ENCODE measurements at places on chromosomes 5 and 9. TPM values are rescaled to one million over a fixed set of nuclear protein-coding genes. Genes with fewer than 3 reads are reported as not detected.

The SNCAIP gene
- total RNA-seq = 1.2 TPM

The PCDHGC4 gene
- 3.0 TPM for total RNA-seq

The NUP155 gene
- 10.7 TPM for total RNA-seq

The DNAH5 gene
- 0.27 TPM for total RNA-seq

The KCNV2 gene
- not detected for total RNA-seq

The DPM2 gene
- 9.9 TPM for total RNA-seq

The ANKRD55 gene
- total RNA-seq = not detected

The TAL2 gene
- 0.59 TPM for total RNA-seq

The CMYA5 gene
- 917 TPM for total RNA-seq

The PCDHGB6 gene
- total RNA-seq = 6.2 TPM

The SPINK1 gene
- total RNA-seq = not detected

The UBTD2 gene
- 8.6 TPM for total RNA-seq

The COL23A1 gene
- 18.8 TPM for total RNA-seq

The PCA3 gene
- not detected for total RNA-seq

The AQP7 gene
- 155 TPM for total RNA-seq

DNA sequence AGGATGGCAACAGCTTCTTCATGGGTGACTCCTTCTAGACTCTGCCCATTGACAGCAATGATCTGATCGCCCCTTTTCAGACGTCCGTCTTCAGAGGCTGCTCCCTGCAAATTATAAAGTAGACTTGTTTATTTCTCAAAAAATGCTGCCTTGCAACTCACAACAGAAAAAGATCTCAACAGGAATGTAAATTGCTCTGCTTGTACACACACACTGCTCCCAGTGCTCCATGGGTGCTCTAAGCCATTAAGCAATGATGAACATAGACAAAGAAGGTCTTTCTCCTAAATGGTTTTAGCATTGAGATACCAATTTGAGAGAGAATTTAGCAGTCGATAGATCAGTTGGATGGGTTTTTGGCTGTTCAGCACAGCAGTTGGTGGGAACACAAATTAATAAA lies 172.5 kb downstream of the MPDZ start:
- no peak for DNase-seq

DNA sequence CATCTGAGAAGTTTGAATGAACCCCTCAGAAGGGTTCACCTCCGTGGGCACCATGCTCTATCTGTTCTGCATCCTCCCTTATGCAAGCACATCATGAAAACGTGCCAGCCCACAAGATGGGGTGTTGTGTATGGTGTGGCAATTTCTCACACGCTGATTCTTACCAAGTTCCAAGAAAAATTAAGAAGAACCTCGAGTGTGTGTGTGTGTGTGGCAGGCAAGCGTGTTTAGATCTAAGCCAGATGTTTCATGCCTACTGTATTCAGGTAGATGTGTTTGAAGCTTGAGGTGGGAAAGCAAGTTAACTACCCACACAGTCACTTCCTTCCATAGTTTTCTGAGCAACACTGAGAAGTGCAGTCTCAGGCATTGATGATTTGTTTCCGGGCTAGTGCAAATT lies 77.7 kb upstream of the GNA14 start:
- DNase-seq = no peak

GRCh38 chr9:111839987-111840386 lies 45.2 kb upstream of the SHOC1 start:
- no peak for DNase-seq

DNA sequence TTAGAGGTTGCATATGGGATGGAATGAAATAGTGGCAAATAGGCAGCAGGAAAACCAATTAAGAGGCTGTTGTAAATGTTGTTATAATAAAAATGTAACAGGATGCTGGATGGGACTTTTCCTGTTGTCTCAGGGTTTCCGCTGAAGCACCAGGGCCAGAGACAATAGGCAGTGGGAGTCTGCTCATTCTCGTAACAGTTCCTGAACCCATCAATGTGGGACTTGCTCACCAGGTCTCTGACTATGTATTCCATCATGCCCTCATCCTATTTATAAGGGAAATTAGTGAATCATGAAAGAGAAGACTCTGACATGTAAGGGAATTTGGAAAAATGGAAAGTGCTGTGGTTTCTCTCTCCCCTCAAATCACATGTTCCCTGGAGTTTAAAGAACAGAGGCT lies 23.5 kb upstream of the SSBP2 start:
- no peak for DNase-seq

DNA sequence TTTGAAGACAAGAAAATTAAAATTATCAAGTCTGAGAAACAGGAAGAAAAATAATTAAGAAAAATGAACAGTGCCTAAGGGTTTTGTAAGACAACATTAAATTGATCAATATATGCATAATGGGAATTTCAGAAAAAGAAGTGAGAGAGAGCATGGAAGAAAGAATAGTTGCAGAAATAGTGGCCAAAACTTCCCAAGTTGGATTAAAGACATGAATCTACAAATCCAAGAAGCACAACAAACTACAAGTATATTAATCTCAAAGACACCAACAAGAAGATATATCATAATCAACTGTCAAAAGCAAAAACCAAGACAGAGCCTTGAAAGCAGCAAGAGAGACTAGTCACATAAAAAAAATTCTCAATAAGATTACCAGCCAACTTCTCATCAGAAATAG lies 488.0 kb downstream of the RASEF start:
- no peak for DNase-seq

DNA sequence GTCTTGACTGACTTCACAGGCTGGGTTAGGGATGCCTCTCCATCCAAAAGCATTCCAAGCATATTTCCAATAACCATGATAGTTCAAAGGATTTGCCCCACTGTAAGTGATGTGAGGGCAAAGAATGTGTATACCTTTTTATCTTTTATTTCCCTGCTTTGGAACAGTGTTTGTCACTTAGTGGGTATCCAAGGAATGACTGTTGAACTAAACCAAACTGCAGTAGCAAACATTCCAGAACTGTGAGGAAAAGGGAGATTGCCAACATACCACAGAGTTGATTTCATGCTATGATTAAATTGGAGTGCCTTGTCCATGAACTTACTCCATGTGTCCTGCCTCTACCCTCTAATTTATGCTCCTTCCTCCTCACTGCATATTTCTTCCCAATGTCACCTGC lies 400.0 kb downstream of the KIAA0825 start:
- no peak for DNase-seq

DNA sequence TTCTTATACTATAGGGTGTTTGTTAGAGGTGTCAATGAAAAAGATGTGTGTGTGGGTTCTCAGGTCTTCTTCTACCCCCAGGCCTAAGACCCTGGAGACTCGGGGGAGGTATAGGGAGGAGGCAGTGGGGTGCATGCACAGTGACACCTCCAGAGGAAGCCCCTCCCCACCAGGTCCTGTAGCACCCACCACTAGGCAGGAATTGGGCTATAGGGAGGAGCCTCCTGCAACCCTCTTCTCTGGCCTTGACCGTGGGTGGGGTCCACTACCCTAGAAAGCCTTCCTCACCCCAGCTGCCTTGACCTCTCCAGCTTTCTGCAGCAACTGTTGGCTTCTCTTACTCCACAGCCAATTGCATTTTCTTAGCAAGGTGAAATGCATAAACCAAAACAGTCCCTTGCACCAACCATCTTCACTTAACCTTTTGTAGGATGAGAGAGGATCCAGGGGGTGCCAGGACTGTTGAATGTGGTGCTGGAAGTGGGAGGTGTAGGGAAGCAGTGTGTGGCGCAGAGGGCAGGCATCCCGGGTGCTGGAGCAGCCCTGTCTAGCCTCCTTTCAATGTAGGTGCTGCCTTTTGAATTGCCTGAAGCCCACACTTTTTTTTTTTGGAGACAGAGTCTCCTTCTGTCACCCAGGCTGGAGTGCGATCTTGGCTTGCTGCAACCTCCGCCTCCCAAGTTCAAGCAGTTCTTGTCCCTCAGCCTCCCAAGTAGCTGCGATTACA lies 128.5 kb downstream of the RGS3 start:
- no peak for DNase-seq

DNA sequence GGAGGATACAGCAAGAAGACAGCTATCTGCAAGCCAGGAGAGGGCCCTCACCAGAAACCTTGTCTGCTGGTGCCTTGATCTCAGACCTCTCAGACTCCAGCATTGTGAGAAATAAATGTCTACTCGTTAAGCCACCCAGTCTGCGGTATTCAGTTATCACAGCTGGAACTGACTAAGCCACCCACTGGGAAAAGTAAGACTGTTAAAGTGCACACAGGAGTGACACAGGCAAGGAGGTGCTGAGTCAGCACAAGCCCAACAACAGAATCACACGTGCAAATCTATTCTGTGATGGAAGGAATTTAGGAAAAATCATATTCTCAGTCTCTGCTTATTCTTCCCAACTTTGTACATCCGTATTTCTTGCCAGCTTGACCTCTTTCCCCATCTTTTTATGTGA lies 200.0 kb downstream of the NR2F1-AS1 start:
- no peak for DNase-seq

DNA sequence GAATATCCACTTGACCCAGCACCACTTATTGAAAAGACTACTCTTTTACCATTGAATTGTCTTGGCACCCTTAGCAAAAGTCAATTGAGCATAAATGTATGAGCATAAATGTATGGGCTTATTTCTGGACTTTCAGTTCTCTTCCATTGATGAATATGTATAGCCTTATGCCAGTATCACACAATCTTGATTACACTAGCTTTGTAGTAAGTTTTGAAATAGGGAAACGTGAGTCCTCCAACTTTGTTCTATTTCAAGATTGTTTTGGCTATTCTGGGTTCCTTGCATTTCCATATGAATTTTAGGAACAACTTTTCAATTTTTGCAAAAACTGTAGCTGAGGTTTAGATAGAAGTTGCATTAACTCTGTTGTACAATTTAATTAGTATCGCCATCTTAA lies 601.0 kb downstream of the TLE1 start:
- DNase-seq = no peak

DNA sequence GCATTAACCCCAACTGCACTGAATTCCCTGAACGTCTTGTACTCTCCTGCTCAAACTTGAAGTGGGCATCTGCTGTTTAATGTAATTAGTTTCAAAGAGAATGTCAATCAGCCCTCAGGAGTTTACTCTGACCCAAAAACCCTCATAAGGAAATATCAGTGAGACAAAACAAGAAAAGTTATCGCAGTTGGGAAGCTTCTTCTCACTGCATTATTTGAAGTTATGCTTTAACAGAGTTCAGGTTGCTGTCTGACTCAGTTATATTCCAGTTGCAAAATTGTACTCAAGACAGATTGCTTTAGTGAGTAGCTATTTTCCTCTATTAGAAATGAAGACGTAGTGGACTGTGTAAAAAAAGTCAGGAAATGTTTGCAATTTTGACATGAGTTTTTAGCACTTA lies 52.1 kb downstream of the PPIC start:
- DNase-seq = no peak

- DNase-seq = no peak
Observed at GRCh38 chr9:125538092-125538473, 168.9 kb downstream of the MAPKAP1 start.

GRCh38 chr5:36253575-36253974 lies 11.8 kb upstream of the NADK2 start:
- DNase-seq = no peak

GRCh38 chr5:106522296-106522695 lies 1148.4 kb downstream of the EFNA5 start:
- DNase-seq = no peak

DNA sequence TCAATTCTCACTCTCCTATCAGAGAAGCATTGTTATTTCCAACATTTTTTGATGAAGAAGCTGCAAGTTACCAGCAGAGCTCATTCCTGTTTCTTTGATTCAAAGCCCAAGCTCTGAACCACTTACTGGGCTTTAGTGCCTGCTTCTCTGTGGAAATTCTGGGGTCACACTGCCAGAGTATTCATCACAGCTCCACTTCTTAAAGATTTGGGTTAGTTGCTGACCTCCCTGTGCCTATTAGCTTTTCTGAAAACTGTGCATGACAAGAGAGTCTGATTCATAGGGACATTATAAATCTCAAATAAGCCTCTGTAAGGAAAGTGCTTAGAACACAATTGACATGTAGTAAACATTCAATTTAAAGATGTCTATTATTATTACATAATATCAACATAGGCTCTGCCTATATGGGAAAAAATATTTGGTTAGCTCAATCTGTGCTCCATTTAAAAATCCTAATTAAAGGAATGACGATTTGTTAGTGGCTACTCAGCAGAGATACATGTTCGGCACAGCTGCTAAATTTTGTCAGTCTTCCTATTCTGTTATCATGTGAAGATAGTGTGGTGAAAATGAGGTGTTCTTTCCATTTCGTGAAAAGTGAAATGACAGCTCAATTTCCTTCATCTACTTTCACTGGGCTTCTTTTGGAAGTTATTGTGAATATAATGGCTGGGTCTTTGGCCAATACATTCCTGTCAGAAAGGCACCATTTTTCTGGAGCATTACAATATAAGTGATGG lies 293.0 kb downstream of the KCTD16 start:
- no peak for DNase-seq

DNA sequence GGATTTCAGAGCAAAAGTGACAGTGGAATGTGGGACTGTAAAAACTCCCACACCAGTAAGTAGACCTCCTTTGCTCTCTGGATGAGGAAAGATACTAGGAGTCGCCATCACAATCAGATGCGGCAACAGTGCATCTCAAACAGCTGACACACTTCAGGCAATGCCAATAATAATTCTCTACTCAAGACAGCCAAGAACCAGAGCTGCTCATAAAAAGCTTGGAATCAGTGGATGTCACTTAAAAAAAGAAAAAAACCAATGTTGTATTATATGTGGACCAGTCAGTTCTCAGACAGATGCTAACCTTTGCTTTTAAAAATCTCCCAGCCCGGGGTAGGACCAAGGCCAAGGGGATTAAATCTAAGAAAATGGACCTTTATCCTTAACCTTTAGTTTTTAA lies 185.0 kb downstream of the GNA14 start:
- no peak for DNase-seq

GRCh38 chr5:177010153-177010552 lies 3.6 kb upstream of the UIMC1 start:
- DNase-seq = no peak

- no peak for DNase-seq
Observed at GRCh38 chr5:6832994-6833393, 119.8 kb downstream of the TENT4A start.

GRCh38 chr5:90519081-90519480 lies 10.3 kb downstream of the LYSMD3 start:
- DNase-seq = no peak

DNA sequence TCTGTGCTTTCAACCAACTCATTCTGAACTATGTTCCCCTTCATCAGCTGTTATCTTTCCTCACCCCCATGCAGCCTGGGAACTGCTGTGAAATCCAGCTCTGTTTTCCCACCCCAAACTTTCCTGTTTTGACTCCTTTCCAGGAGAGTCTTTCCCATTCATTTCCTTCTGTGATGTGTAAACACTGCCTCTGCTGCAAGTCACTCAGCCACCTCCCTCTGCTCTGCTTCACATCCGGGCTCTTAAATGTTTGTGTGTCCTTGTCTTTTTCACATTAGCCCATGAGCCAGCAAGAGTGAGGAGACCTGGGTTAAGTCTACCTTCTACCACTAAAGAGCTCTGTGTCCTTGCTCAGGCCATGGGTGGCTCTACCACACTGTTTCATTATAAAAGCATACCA lies 137.5 kb downstream of the ICE1 start:
- DNase-seq = no peak

- DNase-seq = no peak
Observed at GRCh38 chr5:42274913-42275312, 148.3 kb upstream of the GHR start.

Measured in Right ventricle myocardium superior (tissue), 1 donor.